ENCODE measurements at places on chromosomes 13 and 19.

DNA sequence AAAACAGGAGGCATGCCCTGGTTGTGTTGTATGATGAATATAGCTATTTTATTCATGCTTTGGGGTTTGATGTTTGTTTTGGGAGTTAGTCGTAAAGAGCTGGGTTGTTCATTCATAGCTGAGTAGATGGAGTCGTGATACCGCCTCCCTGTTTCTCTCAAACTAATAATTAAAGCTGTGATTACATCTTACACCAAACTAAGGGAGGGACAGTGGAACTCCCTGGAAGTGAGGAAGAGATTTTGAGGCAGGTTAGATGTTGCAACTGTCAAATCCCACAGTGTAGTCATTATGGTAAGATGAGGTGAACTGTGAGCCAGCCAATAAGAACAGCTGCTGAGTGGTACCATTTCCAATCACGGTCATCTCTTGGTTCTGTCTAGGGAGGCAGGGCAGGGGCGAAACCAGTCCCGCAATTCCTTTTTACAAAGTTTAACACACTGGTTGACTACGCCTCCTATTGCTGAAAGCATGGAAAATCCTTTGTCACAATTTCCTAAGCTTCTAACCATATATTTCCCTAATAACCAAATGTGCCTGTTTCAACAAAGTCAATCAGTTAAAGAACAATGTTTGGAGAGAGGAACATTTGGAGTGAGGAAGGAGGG, 207.6 kb upstream of the SERP2 start:
- DNase-seq: no peak

GRCh38 chr13:61215601-61216000, 200.0 kb downstream of the PCDH20 start:
- DNase-seq: no peak

- no peak for DNase-seq
Measured at GRCh38 chr19:17359905-17360800, 17.0 kb downstream of the PLVAP start.

GRCh38 chr13:68030152-68030809, 800.1 kb upstream of the PCDH9 start:
- DNase-seq: no peak

GRCh38 chr19:14758816-14759215, 19.5 kb downstream of the ADGRE2 start:
- DNase-seq: no peak

GRCh38 chr19:49200238-49200862, 42.8 kb downstream of the TRPM4 start:
- no peak for DNase-seq

All from dorsolateral prefrontal cortex (tissue), 122 donors.